ENCODE measurements at places on chromosomes 16 and 17.
A peak's percentile ranks its signal among the peaks of the same experiment; 100 is the strongest.

- no peak for DNase-seq
These were observed 234.1 kb upstream of the TOM1L1 start for GRCh38 chr17:54666559-54666958.

GRCh38 chr17:47724705-47725104 is 8.3 kb upstream of the TBX21 start:
- DNase-seq = no peak

- DNase-seq = peak; percentile 15
These were observed 426.7 kb upstream of the SALL1 start for GRCh38 chr16:51577621-51578303.

DNA sequence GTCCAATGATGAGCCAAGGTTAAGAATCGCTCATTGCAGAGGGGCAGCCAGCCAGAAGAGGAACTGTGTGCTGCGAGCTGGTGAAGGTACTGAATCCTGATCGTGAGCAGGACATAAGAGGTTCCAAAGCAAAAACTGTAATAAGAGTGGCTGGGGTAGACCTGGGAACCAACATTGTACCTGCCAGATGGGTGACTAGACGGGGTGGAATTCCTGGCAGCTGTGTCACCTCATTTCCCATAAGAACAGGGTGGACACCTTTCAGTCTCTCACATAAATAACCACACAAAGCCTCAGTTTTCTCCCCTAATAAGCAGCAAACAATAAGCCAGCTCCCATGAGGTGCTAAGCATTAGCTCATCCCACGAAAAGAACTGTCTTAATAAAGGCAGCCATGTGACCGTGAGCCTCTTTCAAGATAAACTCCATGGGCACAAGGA is 290.3 kb downstream of the SOX9 start:
- no peak for DNase-seq

GRCh38 chr17:2085648-2085949 is 30.7 kb downstream of the HIC1 start:
- DNase-seq = peak; percentile 69

- no peak for DNase-seq
These were observed 72.8 kb downstream of the WIPI1 start for GRCh38 chr17:68384471-68384870.

GRCh38 chr16:89237733-89238132 is 20.2 kb downstream of the ZNF778 start:
- no peak for DNase-seq

DNA sequence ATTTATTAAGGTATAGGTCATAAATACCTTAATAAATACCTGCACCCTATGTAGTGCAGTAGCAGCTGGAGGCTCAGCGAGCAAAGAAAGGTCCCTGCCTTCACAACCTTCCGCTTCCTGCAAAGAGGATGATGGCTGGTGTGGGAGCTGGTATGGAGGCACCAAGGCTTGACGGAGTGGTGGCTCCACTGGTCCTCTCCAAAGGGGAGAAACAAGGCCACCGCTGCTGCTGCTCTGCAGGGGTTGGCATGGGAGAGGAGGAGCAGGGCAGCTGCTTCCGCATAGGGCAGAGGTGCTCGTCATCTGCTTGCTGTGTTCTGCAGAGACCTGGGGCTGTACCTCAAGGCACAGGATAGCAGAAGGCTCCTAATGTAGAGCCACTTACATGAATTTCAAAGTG is 52.8 kb downstream of the NDEL1 start:
- no peak for DNase-seq

DNA sequence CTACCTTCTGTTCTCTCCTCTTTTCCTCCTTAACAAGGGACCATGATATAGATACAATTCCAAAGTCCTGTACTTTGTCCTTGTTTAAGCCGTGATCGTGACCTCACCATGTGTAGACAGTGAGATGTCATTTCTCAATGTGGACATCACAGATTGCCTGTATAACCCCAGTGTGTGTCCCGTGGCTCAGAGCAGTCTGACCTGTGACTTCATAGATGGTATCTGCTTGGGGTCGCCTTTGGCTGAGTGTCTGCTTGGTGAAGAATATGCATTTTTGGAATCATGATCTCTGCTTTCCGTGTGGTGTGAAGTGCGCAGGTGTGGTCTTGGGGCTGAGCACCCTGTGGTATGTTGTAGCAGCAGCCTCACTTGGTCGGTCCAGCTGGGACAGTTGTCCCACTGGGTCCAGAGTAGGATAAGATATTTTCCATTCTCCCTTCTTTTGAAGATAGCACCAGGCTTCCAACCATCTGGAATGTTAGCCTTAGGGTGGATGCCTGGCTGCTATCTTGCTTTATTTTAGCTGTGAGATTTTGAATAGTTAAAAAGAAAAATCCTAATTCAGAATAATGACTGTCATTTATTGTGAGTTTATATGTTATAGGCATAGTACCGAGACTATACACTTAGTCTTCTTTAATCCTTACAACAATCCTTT is 13.4 kb downstream of the MSI2 start:
- no peak for DNase-seq

- DNase-seq = no peak
These were observed 445.3 kb upstream of the CCL2 start for GRCh38 chr17:33809748-33810147.

GRCh38 chr16:48280546-48280945 is 33.2 kb upstream of the ABCC11 start:
- DNase-seq = no peak

DNA sequence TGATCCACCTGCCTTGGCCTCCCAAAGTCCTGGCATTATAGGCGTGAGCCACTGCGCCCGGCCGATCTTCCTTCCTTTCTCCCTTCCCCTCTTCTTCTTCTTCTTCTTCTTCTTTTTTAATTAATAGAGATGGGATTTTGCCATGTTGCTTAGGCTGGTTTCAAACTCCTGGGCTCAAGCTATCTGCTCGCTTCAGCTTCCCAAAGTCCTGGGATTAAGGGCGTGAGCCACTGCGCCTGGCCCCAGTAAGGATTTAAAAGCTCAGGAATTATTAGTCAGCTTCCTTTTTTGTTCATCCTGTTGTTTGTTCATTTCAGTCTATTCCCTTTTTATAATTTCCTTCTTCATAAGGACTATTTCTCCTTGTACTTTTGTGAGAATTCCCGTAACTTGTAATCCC is 32.7 kb upstream of the LRRC37A start:
- DNase-seq = no peak

DNA sequence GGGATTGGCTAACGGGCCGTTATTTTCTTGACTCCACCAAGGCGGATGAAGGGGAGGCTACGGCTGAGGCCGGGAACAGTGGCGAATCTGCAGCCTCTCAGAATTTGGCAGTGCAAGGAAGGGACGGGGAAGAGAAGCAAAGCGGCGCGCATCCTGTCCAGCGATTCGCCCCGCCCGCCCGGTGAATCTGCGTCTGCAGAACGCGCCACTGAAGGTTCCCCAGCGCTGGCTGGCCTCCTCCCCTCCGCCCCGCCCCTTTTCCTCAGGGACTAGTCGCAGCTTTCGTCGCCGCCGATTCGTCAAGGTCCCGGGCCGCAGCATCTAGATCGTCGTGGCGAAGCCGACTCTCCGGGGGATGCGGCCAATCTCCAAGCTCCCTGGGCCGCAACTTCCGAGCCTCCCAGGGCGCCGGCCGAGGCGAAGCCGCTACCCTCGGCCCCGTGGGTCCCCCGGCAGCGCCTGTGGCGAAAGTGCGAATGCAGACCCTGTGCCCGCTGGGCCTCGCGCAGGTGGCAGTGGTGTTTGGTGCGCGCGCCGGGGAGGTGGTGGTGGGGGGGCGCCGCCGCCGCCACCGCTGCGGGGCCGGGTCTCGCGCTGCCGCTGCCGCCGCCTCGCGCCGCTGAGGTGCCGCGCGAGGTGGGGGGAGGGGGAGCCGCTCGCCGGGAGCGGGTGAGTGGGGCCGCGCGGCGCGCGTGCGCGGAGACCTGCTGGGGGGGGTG is at the start of gene SETD1A:
TSS of gene SETD1A (plus strand) at position 299 of the 719 bp plus-strand sequence. CDS start 978 bp downstream, outside the sequence.
- peak; percentile 95 for DNase-seq

- DNase-seq = peak; percentile 34
These were observed 62.9 kb upstream of the MGAT5B start for GRCh38 chr17:76805319-76805718.

GRCh38 chr16:50235581-50235980 is 30.8 kb upstream of the ADCY7 start:
- no peak for DNase-seq

GRCh38 chr17:35079547-35080423 is 16.3 kb upstream of the RFFL start:
- DNase-seq = peak; percentile 51

DNA sequence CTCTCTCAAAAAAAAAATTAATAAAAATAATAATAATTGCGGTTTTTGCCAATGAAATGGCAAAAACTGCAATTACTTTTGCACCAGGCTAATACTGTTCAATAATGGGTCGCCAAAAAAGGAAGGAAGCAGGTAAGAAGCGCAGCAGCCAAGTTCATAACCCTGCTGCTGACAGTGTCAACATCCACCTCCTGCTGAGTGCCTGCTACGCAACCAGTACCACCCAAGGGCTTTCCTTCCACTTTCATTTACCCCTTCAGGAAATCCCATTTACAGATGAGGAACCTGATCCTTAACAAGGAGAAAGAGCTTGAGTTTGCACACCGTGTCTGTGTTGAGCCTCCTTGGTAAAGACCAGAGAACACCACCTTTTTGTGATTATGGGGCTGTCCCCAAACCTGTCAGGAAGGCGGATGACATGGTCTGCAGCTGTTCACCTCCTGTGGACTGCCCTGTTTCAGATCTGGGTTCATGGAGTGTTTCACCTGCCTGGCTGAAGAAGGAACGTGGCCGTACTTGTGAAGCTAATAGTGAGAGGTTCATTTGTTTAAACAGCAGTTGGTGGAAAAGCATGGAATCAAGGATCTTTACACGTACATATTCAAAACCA is 378.0 kb downstream of the SLC39A11 start:
- DNase-seq = no peak

GRCh38 chr16:21626659-21627277 is 25.6 kb downstream of the IGSF6 start:
- DNase-seq = peak; percentile 88

GRCh38 chr16:80664786-80665185 is 124.0 kb downstream of the DYNLRB2 start:
- no peak for DNase-seq

DNA sequence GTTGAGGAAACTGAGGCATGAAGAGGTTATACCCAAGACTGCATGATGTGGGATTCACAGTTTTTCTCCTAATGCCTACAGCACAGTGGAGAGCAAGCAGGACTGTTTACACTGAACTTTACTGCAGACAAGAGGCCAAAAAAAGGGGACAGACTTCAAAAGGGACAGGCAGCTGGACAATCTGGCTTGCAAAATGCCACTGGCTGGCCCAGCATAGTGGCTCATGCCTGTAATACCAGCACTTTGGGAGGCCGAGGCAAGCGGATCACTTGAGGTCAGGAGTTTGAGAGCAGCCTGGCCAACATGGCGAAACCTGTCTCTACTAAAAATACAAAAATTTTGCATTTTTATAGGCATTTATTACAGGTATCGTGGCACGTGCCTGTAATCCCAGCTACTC is 2.0 kb upstream of the MGAT5B start:
- no peak for DNase-seq

DNA sequence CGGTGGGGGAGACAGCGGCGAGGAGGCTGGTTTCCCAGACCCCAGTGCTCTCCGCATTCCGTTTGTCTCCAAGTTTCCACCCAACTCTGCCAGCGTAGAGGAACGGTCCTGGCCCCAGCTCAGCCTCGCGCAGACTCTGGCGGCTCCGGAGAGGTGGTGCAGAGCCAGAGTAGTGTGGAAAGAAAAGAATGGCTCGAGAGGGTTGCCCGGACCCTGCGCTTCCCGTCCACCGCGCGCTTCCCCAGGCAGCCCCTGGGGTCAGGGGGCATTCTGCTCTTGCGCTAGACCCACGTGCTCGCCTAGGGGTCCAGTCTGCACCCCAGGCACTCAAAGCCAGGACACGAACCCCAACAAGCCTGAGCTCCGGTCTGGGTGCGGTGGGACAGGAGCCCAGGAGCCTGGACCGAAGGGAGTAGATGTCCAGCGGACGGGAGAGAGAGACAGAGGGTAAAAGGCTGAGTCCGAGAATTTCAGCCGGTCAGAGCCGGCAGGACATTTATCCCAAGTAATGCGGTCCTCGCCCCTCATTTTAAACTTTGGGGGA is 3.8 kb downstream of the PMP22 start:
- DNase-seq = peak; percentile 60

DNA sequence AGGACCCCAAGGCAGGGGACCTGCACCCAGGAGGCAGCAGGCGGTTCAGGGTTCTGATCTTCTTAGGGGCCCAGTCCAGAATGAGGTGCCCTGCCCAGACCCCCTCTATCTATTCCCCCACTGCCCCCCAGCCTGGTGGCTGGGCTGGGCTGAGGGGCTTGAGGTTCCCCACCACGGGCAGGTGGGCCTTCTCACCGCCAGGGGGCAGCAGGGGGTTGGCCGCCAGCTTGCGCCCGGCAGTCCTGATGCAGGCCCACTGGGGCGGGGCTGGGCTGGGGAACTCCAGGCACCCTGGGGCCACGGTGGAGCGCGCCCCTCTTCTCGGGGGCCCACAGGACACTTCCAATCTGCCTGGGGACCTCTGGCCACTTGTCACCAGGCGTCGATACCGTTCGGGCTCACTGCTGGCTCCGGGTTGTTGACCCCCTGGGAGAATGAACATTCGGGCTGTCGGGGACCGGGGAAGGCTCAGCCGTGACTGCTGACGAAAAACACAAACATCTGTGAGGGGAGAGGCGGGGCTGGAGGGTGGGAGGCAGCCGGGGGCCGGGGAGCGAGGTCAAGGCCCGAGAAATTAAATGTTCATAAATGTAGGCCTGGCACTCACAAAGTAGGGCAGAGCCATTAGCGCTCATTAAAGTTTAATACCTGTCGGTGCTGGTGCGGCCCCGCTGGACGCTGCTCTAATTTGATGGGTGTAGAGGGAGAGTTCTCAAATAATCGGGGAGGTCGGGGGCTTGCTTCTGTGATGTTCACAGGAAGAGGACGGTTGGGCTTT is 219.3 kb upstream of the GSE1 start:
- peak; percentile 40 for DNase-seq

DNA sequence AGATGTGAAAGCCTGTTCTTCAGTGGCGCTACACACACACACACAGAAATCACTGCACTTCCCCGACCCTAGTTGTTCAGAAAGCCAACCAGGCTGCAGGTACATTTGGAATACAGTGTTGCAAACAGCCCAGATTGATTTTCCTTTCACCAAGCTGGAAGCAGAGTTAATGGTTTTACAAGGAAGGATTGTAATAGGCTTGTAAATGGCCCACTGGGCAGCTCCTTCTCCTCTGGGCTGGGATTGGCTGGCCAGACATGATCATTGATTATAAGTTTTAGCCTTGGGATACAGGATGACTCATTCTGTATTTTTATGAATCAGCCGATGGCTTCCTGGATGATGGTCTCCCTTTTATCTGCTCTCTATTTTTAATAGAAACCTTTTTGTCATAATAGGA is 2.5 kb downstream of the VAT1L start:
- DNase-seq = peak; percentile 36

GRCh38 chr17:596763-597644 is 117.6 kb downstream of the VPS53 start:
- peak; percentile 90 for DNase-seq
